T-helper 17 cell (primary cell): ENCODE measurements at places on chromosomes 13 and 19.

- no peak for DNase-seq
Observed at GRCh38 chr19:55209693-55210472, 582 bp upstream of the PTPRH start.

- DNase-seq = no peak
Observed at GRCh38 chr19:38503077-38503410, 69.6 kb downstream of the RYR1 start.

GRCh38 chr13:91238036-91238435 lies 109.5 kb upstream of the MIR17HG start:
- DNase-seq = no peak

DNA sequence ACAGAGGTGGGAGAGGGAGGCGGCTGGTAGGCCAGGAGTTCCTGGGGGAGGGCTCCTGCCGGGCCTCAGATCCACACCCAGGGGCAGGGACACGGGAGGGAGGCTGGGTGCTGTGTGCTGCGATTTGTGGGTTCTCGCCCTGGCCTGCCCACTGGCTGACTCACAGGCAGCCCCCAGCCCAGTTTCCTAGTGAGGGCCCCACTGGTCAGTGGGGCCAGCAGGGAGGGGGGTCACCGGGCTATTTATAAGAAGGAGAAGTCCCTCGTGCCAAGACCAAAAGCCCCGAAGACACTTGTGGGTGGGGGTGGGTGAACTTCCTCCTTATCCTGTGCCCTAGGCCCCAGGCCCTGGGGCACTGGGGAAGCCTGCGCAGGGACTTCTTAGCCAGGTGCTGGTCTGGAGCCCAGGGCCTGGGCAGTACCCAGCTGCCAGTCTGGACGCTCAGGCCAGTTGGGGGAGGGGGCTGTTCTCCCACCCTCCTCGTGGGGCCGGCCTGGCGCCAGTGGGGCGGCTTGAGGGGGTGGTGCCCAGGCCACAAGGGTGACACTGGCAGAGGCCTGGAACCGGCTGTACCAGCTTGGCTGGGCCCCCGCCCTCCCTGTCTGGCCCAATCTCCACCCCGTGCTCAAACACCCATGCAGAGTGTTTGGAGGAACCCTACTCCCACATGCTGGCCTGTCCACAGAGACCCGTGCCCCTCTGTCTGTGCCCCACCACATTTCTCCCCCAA lies 5.0 kb upstream of the JUNB start:
- no peak for DNase-seq

DNA sequence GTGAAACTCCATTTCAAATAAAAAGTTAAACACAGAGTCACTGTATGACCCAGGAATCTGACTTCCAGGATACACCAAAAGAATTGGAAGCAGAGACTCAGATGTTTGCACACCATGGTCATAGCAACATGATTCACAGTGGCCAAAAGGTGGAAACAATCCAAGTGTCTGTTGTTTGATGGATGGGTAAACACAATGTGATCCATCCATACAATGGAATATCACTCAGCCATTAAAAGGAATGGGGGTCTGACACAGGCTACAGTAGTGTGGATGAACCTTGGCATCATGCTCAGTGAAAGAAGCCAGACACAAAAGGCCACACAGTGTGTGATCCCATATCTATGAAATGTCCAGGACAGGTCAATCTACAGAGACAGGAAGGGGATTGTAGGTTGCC lies 174.3 kb downstream of the PTPRS start:
- no peak for DNase-seq

DNA sequence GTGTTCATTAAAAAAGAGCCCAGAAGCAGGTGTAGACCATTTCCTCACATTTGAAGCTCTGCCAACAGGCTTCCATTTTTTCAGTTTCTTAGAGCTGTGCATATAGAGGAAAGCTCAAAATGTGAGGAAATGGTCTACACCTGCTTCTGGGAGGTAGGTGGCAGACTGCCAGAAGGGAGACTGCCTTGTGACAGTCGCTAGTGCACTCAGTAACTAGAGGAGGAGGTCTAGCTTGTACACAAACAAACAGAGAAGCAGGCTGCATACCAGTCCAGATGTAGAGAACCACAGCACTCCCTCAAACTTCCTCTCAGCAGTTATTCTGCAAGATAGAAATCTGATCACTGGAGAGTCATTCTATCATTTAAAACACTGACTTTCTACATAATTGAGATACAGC lies 800.2 kb downstream of the EFNB2 start:
- DNase-seq = no peak

GRCh38 chr19:49506575-49507105 lies 5.8 kb upstream of the FCGRT start:
- peak; percentile 74 for DNase-seq

- no peak for DNase-seq
Observed at GRCh38 chr19:17778968-17779929, 15.7 kb upstream of the B3GNT3 start.

DNA sequence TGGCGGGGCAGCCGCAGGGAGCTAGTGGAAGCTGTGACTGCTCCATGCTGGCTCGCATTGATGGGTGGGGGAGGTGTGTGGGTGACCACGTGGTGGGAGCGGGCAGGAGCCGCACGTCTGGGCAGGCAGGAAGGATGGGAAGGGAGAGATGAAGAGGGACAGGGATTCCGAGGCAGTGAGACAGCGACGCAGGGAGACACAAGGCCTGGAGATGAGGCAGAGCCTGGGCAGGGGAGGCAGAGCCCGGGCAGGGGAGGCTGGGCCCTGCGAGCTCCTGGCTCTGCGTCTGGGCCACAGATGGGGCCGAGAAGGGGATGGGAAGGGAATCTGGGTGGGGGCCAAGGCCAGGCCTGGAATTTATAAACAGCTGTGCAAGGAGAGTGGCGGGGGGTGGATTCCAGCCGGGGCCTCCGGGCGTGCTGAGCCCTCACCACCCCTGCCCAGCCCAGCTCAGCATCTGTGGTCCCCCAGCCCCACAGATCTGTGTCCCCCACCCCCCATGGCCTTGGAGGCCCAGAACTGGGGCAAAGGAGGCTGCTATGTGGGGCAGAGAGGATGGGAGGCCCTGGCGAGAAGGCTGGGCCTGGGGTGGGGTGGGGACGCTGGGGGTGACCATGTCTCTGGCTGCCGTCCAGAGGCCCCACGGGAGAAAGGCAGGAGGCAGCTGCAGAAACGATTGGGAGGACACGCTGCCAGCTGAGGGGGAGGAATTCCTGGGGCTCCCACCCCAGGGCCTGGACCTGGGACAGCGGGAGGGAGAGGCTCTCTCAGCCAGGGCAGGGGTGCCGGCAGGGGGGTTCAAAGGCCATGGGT lies 6.0 kb downstream of the EHD2 start:
- DNase-seq = no peak

GRCh38 chr19:44955505-44956439 lies 592 bp downstream of the CLPTM1 start:
- DNase-seq = no peak

- no peak for DNase-seq
Observed at GRCh38 chr19:55549500-55550320, 4.4 kb upstream of the SBK3 start.

DNA sequence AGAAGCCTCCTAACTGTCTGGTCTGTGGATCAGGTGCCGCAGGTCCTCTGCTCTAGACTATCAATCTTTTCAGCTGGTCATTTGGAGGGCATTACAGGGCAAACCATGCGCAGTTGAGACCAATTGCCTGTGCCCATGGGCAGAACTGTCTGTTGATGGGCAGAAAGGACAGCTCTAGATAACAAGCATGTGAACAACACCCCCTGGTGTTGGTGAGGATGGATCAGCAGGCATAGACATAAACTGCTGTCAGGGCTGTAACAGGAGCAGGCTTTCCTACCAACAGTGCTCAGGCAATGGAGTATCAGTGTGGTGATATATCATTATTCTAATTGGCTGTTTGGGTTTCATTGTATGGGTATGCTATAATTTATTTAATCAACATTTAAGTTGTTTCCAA lies 104.7 kb upstream of the KL start:
- DNase-seq = no peak

GRCh38 chr13:51934461-51935087 lies 72.8 kb downstream of the CCDC70 start:
- DNase-seq = no peak

DNA sequence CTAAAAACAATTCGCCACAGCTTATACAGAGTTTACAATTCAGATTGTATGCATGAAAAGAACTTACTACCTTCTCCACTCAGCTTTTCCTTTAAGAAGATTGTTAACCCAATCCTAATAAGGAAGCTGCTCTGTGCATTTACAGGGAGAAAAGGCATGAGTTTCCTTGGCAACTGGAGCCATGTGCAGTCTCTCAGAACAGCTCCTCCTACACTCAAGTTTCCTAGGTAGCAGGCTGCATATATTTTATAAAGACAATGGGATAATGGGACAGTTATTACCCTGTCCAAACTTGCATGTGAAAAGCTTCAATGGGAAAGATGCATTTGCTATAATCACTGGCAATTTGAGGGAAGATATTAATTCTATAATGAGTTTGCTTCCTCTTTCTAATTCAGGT lies 125.5 kb upstream of the TRPC4 start:
- no peak for DNase-seq

- no peak for DNase-seq
Observed at GRCh38 chr13:70171151-70171550, 62.9 kb upstream of the KLHL1 start.

DNA sequence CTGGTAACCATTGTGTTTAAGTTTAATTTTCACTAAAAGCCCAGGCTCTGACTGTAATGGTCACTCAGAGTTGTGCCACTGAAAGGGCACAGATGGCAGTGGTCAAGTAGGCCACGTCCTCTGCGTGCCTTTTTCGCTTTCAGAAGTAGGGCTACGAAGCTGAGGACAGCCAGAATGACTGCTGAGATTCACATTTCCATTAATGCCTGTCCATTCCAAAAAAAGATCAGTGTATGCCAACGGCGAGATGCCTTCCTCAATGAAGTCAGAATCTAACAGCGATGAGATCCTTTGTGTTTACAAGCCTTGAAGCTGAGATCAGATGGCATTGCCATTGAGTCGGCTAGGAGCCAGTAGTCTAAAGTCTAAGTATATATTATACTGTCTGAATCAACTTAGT lies 311.3 kb downstream of the FGF14 start:
- no peak for DNase-seq

DNA sequence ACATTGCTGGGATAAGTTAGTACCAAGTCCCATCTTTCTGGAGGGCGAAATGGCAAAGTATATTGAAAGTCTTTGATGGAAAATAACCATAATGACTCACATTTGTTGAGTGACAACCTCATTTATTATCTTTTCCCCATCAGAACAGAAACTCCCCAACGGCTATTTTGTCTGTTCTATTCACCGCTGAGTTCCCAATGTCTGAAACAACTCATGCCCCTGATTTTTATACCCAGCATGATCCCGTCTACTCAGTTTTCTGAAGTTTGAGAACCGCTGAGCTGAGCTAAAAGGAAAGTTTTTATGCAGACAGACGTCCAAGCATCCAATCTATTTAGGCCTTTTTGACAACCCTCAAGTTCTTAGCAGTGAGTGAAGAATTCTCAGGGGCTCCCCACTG lies 7.8 kb upstream of the TINCR start:
- no peak for DNase-seq

- no peak for DNase-seq
Observed at GRCh38 chr13:96053003-96053703, at the start of gene UGGT2. Gene UGGT2, minus strand, starts transcription at chr13:96053401. Its CDS starts 89 bp downstream, at chr13:96053312.

- no peak for DNase-seq
Observed at GRCh38 chr19:13611596-13611995, 105.3 kb upstream of the CACNA1A start.

- no peak for DNase-seq
Observed at GRCh38 chr19:32924200-32924599, 47.6 kb downstream of the CEP89 start.

DNA sequence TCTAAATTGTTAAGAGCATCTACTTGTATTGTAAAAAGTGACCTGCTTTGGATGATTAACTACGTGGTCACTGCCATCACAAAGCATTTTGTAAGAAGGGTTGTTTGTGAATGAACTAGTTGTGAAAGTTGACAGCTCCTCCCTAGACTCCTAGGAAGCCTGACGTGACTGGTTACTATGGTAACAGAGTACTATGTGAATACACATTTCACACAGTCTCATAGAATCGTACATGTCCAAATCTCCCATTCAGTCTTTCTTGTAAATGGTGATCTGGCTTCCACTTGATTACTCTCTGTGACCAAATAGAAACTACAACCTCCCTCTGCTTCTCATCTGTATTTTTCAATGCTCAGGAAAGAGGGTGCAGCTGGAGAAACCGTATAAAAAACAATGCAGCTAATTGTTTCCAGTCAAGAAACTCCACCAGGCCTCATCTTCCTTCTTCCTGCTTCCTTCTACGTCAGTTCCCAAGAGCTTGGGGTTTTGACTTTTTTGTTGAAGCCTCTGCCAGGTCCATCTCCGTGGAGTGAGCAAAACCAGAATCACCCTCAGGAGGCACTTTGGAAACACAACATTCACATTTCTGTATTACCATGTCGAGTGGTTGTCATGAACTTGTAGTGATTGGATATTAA lies 83.4 kb downstream of the GPC6 start:
- no peak for DNase-seq

DNA sequence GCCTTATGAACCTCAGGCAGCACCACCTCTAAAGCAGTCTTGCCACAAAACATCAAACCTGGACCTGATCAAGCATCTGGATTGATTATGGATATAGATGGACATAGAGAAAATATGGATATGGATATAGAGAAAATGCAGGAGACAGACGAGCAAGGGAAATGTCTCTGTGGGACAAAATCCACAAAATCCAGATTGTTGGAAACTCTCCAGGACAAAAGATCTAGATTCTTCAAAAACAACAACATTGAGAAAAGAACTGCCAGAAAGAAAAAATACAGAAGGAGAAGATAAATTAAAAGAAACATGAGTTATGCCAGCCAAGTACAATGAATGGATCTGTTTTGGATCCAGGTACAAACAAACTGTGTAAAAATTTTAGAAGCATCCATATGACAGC lies 1176.5 kb downstream of the UQCRFS1 start:
- DNase-seq = no peak

GRCh38 chr13:56352361-56352760 lies 788.4 kb upstream of the PRR20A start:
- no peak for DNase-seq

GRCh38 chr19:38020311-38020710 lies 113.3 kb downstream of the SIPA1L3 start:
- DNase-seq = no peak

- peak; percentile 70 for DNase-seq
Observed at GRCh38 chr19:3075605-3076431, 13.5 kb upstream of the TLE5 start.

DNA sequence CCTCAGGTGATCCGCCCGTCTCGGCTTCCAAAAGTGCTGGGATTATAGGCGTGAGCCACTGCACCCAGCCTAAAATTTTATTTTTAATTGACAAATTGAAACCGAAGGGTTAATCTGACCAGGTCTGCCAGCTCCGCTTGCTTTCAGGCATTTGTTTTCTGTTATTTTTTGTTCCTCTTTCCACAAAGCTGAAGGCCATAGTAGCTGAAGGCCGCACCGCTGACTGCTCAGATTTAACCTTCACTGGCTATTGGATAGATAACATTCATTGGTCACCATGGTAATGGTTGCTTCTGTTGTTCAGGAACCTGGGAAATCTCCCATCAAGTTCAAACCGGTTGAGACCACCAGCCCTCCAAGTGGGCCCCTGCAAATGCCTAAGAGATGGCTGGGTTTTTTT lies 124.5 kb upstream of the USP29 start:
- no peak for DNase-seq

- no peak for DNase-seq
Observed at GRCh38 chr13:109789262-109789661, 2.9 kb upstream of the IRS2 start.

GRCh38 chr13:71661921-71662320 lies 205.1 kb downstream of the DACH1 start:
- DNase-seq = no peak
